ENCODE measurements at places on chromosomes 2 and 18.

GRCh38 chr2:174777347-174778084, 13.2 kb upstream of the CHRNA1 start:
- no peak for DNase-seq

- DNase-seq, result no peak
Measured at GRCh38 chr2:53755121-53755520, 12.5 kb upstream of the CHAC2 start.

DNA sequence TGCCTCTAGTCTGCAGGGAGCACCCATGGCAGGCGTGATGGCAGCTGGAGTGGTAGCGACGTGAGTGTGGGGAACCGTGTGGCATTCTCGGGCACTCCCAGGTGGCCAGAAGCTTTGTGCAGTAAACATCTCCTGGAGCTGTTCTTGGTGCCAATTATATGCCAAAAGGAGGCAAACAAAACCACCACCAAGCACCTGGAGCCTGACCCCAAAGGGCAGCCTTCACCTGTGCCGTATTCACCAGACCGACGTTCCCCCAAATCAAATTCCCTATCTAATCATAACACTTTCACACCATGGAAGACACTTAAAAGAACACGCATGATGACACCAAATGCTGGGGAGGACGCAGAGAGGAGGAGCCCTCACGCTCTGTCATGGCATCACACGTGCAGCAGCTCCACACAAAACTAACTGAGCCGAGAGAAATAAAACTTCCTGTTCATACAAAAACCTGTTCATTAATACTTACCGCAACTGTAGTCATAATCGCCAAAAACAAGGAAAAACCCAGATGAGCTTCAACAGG, 123.6 kb downstream of the EIPR1 start:
- DNase-seq, result no peak

GRCh38 chr2:95303191-95303919, 6.2 kb downstream of the KCNIP3 start:
- no peak for DNase-seq

GRCh38 chr2:224952936-224953657, 89.2 kb downstream of the DOCK10 start:
- DNase-seq, result no peak

GRCh38 chr2:3952866-3953516, 249.6 kb downstream of the DCDC2C start:
- no peak for DNase-seq

- DNase-seq, result no peak
Measured at GRCh38 chr2:201420442-201421113, 30.7 kb downstream of the TRAK2 start.

DNA sequence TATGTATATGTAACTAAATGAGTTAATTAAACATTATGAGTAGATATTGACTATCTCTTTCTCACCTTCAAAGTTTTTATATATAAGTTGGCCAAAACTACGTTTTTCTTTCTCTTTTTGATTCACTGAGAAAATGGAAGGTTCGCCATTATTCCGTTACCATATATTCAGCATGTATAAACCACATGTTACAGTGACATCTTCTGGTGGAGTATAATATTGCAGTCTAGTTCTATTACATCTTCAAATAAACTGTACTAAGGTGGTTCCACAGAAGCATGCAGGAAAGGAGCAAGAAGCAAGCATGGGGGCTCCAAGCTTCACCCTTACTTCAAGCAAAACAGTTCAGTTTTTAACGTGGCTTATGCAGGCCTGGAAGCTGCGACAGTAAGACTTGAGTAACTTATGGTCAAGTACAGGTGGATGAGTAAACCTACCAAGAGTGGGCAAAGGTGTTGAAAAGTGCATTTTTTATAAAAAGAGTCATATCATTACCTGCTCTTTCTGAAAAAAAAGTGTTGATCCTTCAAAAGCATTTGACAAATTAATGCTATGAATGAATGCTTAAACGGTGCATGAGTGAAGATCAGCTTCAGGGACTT, 129.8 kb upstream of the RAB6C start:
- DNase-seq, result no peak

GRCh38 chr2:48328942-48329723, 200.8 kb upstream of the STON1 start:
- DNase-seq, result no peak

DNA sequence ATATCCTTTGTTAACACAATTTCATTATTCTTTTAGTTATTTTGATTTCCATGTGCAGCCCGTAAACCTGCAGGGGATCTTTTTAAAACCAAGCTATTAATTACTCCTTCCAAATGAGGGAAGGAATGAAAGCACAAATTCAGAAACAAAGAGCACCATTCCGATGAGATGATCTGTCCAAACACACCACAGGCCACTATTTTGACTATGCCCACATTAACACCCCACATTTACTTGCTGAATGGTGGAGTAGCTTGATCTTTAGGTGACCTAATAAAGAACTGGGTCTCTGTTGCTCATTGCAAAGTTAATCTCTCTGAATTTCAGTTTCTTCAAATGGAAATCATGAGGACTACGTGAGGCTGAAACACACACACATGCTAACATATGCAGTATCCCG, 218.0 kb downstream of the IRS1 start:
- DNase-seq, result no peak

- no peak for DNase-seq
Measured at GRCh38 chr2:206804326-206804725, 38.9 kb downstream of the FASTKD2 start.

DNA sequence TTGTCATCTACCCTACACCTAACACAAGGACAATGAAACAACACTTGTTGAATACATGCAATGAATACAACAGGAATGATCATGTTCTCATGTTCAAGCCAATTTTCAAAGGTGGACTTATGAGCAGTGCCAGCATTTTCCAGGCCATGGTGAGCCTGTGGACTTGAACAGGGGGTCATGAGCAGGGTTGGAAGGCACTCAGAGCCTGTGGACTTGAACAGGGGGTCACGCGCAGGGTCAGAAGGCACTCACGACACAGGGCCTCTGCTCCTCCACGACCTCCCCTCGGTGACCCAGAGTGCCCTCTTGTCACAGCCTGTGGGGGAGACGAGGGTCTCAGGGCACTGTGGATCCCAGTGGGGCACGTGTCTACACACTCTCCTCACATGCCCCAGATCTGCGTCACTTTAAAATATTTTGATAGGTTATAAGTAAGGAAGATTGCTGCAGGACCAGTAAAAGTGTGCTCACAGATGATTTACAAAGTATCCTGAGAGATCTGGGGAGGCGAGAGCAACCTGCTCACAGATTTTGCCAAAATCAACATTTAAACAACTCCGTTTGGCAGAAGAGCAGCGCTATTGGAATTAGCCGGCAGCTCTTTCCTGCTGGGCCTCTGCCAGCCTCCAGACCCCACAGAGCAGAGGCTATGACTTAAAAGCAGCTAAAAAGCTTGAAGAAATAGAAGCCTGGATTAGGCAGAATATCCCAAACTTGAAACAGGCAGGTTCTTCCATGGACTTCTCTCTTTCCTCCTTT, 121.9 kb downstream of the TMEM18 start:
- no peak for DNase-seq

- no peak for DNase-seq
Measured at GRCh38 chr2:214730800-214731407, 78.6 kb downstream of the BARD1 start.

GRCh38 chr2:206693399-206694137, 24.6 kb downstream of the DYTN start:
- DNase-seq, result peak; percentile 29

DNA sequence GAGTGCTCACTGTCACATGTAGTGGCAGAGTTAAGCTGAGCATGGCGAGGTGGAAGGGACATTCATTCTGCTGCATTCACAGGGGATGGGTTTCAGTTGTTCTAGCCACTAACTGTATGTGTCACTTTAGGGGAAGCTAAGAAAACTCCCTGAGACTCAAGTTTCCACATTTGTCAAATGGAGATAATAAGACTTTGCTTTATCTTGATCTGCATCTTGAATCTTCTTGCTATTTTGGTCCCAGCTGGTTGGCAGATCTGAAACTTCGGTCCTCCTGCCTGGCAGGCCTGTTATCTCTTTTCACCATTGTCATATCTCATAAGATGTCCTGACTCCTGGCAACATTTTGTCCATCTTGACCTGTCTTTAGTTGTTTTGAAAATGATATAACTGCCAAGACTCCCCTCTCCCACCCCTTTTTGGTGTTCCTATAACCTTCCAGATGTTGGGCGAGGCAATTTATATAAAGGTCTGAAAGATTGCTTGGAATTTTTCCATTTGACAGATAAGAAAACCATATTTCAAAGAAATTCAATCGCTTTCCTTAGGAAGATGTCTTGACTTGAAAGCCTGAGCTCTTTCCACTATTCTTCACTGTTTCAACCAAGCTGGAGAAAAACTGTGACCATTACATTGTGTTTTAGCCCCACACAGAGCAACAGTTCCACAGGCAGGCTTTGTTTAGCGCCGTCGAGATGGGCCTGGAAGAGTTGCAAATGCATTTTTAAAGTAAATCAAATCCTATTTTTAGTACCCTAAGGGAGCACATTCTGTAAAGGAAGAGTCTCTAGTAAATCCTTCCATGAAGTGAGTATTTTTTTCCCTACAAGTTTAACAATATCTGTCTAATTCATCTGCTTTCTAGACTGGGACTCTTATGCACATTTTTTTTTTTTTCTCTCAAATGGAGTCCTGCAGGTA, 33.4 kb downstream of the MYCN start:
- DNase-seq, result no peak

GRCh38 chr18:6120820-6121279, 225.5 kb upstream of the TMEM200C start:
- no peak for DNase-seq

DNA sequence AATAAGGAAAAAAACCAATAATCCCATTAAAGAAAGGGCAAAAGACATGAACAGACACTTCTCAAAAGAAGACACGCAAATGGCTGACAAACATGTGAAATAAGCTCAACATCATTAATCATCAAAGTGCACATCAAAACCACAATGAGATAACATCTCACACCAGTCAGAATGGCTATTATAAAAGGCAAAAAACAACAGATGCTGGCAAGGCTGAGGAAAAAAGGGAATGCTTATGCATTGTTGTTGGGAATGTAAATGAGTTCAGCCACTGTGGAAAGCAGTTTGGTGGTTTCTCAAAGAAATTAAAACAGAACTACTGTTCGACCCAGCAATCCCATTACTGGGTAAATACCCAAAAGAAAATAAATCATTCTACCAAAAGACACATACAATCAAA, 285.6 kb downstream of the NR4A2 start:
- DNase-seq, result no peak

DNA sequence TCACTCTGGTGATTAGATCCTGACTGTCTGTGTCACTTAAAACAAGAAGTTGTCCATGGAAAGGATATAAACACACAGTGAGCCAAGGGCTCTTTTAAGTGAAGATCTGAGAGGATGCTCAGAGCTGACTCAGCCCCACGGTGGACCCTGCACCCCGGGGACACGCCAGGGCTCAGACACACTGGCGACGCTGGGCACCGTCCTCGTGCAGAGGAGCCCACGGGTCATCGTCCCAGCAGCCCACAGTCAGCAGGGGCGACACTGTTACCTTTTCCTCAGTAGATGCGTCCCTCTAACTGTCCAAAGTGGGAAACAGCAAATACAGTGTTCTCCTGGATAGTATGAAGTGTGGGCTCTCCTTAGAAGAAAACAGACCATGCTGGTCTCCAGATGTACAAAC, 225.6 kb downstream of the HDAC4 start:
- DNase-seq, result no peak

DNA sequence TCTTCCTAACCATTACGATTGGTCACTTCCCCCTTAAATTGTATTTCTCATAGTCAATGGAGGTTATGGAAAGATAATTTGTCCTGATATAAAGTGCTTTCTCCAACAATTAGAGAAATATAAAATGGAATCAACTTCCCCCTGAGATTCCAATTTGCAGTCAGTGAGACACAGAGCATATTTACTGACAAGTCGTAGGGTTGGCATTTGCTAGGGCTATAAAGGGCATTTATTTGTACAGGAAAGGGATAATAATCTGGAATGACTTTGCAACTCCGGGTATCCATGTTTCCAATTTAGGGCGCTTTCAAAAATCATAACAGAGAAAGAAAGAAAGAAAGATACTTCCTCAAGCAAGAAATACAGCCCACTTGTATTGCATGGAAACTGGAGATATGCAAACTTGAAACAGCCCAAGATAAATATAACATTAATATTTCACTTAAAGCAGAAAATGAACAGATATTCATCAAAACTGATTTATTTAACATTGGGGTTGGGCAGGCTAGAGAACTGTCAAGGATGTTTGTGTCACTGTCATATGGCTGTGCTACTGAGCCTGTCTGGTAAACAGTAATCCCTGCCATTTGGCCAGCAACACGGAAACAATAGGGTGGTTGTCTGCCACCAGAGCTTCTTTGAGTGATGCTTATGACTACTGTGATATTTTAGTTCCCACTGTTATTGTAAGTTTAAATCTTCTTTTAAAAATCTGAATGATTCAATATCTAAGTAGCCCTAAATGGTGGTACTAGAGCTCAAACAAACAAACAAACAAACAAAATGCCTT, 621.8 kb downstream of the LRP1B start:
- DNase-seq, result no peak

DNA sequence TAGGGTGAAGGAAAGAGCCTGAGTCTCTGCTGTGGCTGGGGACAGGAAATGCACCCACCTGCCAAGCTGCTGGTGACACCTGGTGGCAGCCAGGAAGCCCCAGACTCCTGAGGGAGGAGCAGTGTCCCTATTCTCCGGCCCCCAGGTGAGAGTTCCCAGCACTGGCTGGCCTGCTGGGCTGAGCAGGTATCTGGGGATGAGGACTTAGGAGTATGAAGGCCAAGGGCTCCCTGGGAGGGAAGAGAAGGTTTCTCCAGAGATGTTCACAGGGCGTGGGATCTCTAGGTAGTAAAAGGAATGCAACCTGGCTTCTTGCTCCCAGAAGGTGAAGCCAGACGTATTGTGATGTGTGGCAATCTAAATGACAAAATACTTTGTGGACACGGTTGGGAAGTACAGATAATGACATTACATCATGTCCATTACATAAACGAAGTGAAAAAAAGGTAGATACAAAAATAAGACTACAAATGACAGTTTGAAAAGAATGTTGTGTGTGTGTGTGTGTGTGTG, 75.8 kb upstream of the SLC1A4 start:
- DNase-seq, result no peak

- no peak for DNase-seq
Measured at GRCh38 chr18:4906856-4907255, 290.2 kb downstream of the AKAIN1 start.

- DNase-seq, result no peak
Measured at GRCh38 chr2:154551649-154552048, 146.8 kb upstream of the KCNJ3 start.

GRCh38 chr2:138364554-138365162, 136.9 kb upstream of the SPOPL start:
- no peak for DNase-seq

- no peak for DNase-seq
Measured at GRCh38 chr2:15694589-15694986, 102.9 kb downstream of the DDX1 start.

- no peak for DNase-seq
Measured at GRCh38 chr2:145984580-145984979, 1464.7 kb upstream of the ZEB2 start.

GRCh38 chr2:223328578-223328977, 273.6 kb downstream of the SCG2 start:
- no peak for DNase-seq

- no peak for DNase-seq
Measured at GRCh38 chr2:217091531-217091930, 231.7 kb upstream of the TNP1 start.

Measured in right kidney (tissue), 9 donors.